ENCODE measurements at places on chromosomes 5 and 9.
A peak's percentile ranks its signal among the peaks of the same experiment; 100 is the strongest.

DNA sequence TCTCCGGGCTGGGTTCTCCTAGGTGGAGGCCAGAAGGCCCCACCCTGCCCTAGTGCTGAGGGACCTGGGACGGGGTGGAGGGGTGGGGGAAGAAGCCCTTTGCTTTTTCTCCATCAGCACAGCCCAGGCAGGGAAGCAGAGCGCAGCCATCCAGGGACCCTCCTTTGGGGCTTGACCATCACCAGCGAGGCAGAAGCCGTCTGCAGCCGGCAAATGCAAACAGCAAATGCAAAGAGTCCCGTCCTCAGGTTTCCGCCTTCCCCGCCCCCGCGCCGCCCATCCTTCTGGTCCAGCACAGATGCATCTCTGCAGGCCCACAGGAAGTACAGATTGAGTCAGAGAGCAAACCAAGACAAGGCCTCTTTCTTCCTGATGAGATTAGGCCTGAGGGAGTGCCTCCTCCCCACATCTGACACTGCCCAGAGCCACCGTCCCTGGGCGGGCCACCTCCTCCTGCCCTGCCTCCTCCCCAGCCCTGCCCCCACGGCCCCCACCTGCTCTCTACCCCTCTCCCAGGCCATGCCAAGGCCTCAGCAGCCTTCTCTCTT lies 23.4 kb downstream of the CORO2A start:
- peak; percentile 96 for DNase-seq

GRCh38 chr9:19770973-19771372 lies 17.9 kb downstream of the SLC24A2 start:
- no peak for DNase-seq

DNA sequence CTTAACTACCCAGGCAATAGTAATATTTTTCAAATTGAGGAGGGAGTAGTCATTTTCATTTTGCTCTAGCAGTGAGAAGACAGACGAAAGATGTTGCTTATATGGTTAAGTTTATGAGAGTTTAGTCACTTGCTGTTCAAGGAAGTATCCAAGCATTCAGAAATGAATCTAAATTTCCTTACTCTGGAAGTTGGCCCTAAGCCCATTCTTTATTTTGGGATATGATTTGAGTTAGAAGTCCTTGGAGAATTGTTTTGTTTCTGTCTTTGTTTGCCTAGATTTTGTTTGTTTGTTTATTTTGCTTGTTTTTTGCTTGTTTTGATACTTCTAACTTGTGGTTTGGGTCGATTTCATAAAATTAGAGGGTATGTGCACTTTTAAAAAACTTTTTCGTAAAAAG lies 146.4 kb upstream of the FGF10 start:
- no peak for DNase-seq

- DNase-seq = peak; percentile 41
Observed at GRCh38 chr5:80654054-80654390, 430 bp upstream of the MSH3 start.

DNA sequence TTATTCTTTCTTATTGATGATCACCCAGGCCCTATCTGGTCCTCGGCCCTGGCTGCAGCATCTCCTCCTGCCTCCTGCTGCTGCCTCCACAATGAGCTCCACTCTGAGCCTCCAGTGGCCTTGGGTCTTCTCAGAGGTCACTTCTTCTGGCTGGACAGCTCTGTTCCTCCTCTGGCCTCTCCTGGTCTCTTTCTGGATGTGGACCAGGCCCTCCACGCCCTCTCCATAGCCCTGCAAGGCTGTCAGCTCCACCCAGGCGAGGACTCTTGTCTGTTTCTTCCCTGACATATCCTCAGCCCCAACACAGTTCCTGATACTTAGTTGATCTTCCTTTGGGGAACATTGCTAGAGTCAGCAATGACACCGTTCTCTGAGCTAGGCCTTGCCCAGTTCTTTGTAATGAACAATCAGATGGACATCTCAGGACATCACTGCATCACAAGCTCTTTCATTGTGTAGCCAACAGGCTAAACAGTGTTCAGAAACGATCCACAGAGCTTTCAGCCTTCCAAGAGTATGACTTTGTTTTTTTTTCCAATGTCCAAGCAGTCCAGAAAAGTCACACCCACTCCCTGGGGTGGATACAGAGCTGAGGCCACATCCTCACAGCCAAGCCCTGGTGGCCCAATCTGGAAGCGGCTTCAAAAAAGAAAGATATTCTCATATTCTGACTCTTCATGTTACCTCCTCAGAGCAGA lies 62.5 kb upstream of the DNAH5 start:
- no peak for DNase-seq

- no peak for DNase-seq
Observed at GRCh38 chr5:15092801-15093200, 221.2 kb upstream of the ANKH start.

GRCh38 chr9:101028346-101029314 lies at the start of gene PLPPR1:
Gene PLPPR1, plus strand, starts transcription at chr9:101028727.
- DNase-seq = peak; percentile 18

GRCh38 chr9:136791516-136792276 lies 552 bp downstream of the TMEM141 start:
- peak; percentile 31 for DNase-seq

GRCh38 chr9:92680166-92681119 lies 10.5 kb upstream of the IPPK start:
- peak; percentile 26 for DNase-seq

DNA sequence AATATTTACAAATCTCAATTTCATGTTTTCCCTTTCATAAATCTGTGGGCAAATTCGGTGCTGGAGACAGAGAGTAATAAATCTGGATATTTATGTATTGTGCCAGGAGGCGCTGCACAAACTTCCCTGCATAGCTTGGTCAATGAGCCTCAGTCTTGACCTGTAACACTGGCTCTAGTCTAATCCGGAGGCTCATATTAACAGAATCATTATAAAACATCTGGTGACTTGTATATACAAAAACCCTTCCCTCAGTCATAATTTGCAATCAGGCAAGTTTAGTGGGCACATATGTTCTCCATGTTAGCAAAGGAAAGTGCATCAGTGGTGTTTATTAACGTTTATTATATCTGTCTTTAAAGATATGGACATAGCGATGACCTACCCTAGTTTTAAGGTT lies 104.0 kb upstream of the BNC2 start:
- no peak for DNase-seq

DNA sequence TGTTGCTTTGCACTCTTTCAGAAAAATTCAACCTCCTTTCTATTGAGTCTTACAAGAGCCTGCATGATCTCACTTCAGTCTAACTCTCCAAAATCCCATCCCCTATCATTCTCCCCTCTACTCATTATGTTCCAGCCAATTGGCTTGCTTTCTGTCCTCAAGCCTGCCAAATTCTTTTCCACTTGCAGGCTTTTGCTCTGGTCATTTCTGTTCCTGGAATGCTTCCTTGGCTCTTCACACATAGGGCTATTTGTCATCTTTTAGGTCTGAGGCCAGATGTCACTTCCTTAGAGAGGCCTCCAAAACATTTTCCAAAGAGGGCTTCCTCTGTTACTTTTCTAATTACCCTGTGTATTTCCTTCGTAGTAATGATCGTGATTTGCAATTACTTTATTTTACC lies 11.8 kb upstream of the CHD1 start:
- peak; percentile 9 for DNase-seq

DNA sequence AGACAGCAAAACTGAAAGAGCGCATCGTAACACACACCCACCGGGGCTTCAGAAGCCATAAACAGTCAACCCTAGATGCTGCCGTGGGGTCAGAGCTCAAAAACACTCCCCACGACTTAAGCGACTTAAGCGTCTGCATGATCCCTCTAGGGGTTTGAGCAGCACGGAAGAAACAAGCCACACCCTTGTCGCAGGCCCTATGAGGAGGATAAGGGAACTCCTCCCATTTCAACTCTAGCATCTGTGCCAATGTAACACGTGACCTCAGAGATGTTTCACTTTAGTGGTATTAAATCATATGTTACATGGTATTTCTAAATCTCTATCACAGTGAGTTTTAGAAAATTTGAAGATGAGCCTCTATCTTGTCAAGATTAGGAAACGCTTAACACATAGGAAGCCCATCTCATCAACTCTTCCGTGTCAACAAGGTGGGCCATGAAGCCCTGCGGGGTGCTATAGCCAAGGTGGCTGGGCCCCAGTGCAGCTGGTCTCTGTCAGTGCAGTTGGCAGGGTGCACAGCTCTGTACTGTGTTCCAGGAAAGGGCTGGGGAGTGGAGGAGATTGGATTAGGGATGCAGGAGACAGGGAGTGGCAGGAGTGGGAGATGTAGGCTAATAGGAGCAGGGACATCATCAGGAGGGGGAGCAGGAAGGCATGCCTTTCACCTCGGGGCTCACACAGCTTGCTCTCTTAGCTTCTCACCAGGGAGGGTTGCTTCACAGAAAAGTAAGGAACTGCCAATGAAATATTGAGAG lies 33.1 kb downstream of the ZCCHC9 start:
- DNase-seq = no peak

GRCh38 chr5:68087866-68088265 lies 127.7 kb upstream of the PIK3R1 start:
- DNase-seq = no peak

DNA sequence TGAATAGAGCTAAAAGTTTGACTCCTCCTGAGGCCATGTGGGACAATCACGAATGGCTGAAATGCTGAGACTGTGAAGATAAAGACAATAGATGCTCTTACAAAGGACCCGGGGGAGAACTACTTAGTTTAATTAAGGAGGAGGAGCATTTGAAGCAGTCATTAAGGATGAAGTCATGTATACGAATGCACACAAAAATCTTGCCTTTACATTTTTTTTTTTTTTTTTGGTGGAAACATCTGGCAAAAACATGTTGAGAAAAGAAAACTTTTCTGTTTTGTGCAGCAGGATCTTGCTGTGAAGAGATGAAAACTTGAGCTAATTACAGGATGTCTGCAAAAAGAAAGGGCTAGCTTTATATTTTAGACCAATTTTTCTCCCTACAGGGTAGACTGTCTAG lies 42.3 kb upstream of the NR3C1 start:
- no peak for DNase-seq

GRCh38 chr5:172288465-172288864 lies 4.9 kb upstream of the UBTD2 start:
- no peak for DNase-seq

- no peak for DNase-seq
Observed at GRCh38 chr9:69176471-69177171, 2.5 kb downstream of the TJP2 start.

DNA sequence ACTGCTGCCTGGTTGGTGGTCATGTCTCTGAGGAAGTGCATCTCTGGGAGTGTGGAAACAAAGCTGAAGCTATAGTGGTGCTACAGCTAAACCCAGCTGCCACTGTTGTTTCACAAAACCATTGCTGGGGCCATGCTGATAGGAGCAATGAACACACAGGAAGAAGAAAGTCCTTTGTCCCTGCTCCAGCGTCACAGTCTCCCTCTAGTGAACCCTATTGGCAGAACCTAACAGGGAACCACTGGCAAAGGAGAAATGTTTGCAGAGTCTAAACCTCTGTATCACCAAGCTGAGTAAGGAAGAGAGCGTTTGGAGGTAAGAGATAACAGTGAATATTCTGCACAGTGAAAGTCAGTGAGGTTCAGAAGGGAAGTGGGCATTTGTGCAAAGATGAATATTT lies 244.0 kb downstream of the YTHDC2 start:
- DNase-seq = no peak

DNA sequence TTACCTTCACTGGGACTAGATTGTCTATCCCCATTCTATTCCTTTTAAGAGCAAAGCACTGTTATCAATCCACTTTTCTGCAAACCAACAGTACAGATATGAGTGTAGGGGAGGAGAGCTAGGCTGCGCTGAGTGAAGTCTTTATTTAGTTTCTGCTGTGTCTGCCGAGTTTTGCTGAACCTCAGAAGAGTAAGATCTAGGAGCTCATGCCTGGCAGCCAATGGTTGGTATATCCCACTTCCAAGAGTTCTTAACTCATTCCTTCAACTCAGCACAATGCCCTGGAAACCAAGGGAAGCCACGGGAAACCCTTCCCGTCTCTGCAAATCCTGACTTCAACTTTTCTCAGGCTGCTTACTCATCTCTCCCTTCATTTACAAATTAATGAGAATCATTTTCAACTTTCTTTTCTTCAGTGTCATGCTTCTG lies 58.0 kb upstream of the JAK2 start:
- DNase-seq = no peak

DNA sequence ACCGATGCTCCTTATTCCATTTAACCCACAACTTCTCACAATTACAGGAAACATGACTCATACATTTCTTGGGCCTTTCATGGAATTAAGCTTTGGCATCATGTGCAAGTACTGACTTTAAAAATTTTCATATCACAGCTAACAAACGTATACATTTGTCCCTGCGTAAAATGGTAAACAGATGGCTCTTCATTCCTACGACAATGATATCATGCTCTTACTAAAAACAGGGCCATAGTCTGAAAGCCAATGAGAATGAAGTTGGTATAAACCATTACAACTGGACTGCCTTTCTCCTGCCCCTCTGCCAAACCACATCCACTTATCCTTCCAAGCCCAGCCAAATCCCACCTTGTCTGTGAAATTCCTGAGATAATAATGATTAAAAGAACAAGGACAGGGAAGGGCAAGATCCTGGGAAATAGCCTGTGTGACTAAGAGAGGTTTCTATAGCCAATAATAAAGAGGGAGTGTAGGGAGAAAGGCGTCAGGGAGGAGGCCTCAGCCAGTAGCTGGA lies 44.9 kb upstream of the ZNF366 start:
- peak; percentile 97 for DNase-seq

GRCh38 chr9:120387257-120388002 lies 192.5 kb downstream of the CDK5RAP2 start:
- DNase-seq = no peak

GRCh38 chr5:124868676-124869075 lies 122.2 kb upstream of the ZNF608 start:
- no peak for DNase-seq

- no peak for DNase-seq
Observed at GRCh38 chr5:175347931-175348330, 96.1 kb downstream of the DRD1 start.

- no peak for DNase-seq
Observed at GRCh38 chr9:107869111-107869510, 379.5 kb upstream of the KLF4 start.

- DNase-seq = no peak
Observed at GRCh38 chr9:91736311-91736710, 213.7 kb downstream of the ROR2 start.

DNA sequence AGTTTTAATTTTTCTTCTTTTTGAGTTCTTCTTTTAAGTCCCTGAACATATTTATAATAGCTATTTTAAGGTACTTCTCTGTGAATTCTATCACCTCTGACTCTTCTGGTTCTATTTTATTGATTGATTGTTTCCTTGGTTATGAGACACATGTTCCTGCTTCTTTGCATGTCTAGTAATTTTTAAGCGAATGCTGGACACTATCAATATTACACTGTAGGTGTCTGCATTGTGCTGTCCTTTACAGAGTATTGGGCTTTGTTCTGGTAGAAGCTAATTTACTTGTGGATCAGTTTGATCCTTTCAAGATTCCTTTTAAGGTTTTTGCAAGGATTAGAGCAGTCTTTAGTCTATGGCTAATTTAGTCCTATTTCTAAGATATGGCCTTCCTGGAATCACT lies 195.7 kb downstream of the GAPVD1 start:
- no peak for DNase-seq

Measured in HT1080 (cell line).